ENCODE measurements at places on chromosomes 5 and 9.

GRCh38 chr9:27349698-27350080 is 52.7 kb upstream of the EQTN start:
- no peak for DNase-seq

DNA sequence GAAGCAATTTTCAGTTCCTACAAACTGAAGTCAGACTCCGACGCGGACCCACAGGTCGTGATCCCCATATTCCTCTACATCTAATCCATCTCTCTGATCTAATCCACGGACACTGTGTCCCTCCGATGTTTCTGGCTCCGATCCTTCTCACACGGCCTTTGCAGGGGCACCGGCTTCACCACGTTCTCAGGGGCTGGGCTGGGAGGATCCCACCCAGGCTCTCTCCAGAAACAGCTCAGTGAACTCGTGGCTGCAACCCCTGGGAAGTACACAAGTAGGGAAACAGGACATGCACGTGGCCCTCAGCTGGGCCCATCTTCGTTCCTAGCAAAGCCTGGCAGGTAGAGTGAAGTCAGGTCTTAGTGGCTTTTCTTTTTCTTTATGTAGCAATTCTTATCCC is 49.1 kb upstream of the OLFM1 start:
- no peak for DNase-seq

- no peak for DNase-seq
These were observed 141.7 kb downstream of the ARSB start for GRCh38 chr5:78843436-78843835.

DNA sequence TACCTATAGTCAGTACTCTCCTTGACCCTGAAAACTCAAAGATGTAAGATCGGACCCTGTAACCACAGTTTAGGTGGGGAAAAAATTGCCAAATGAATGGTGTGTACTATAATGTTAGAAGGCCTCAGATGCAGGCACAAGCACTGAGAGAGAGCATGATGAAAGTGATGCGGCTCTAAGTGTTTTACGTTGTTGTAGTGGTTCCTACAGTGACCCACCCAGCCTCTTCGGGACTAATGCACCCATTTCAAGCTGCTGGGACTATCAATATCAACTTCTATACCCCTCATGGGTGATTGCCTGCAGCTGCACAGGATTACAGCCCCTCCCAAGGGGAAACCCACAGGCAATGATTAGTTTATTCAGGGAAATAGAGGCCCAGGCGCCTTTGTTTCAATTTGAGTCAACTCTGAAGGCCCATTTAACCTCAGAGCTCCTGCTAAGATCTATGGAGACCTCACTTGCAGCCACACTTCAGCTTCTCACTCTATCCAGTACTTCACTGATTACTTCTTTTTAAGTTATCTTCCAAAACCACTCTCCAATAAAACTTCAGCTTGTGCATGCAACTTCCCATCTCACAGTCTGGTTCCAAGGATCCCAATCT is 340.7 kb downstream of the NR2F1-AS1 start:
- no peak for DNase-seq

GRCh38 chr9:105264380-105264779 is 19.9 kb downstream of the SLC44A1 start:
- no peak for DNase-seq

GRCh38 chr9:16384993-16385392 is 485.5 kb downstream of the BNC2 start:
- no peak for DNase-seq

DNA sequence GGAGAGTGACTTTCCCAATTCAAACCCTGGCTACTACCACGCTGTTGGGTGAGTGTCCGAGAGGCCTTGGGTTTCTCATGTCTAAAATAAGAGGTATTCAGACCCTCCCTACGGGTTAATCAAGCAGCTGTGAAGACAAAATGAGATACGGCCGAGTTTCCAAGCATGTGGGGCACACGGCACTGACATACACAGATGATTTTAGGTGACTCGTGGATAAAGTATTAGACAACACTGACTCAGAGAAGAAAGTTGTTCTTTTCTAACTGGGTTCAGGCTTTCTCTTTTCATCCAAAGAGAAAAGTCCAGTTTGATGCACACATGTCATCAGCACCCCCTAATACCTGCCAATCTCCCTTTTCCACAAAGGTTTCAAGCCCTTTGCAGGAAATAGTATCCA is 15.6 kb downstream of the FOXI1 start:
- DNase-seq = no peak

GRCh38 chr5:158619083-158619788 is 480.5 kb downstream of the EBF1 start:
- DNase-seq = no peak

DNA sequence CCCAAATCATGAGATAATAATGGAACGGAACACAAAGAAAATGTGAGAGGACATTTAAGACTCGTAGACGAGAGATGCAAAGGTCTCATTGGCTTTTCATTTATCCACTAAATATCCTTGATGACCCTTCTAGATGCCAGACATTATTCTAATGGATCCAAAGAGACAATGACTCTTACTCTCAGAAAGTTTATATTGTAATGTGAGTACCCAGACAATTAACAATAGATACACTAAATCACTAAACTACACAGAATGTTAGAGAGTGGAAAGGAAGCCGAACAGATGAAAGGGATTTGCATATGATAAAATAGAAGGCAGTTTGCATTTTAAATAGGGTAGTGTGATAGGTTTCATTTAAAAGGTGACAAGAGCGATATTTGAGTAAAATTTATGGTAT is 973.3 kb downstream of the TAF11L14 start:
- no peak for DNase-seq

Data from activated T-helper 1 cell treated with anti-CD3 and anti-CD28 coated beads, Interleukin-2, amount 50 U/mL, for 16 hours (primary cell).